ENCODE measurements at places on chromosomes 2 and 18. TPM values are rescaled to one million over a fixed set of nuclear protein-coding genes. Genes with fewer than 3 reads are reported as not detected.

LIPG gene
- total RNA-seq: 33.1 TPM

SRD5A2 gene
- not detected for total RNA-seq

SIX2 gene
- 0.47 TPM for total RNA-seq

MROH2A gene
- 0.15 TPM for total RNA-seq

ARMC9 gene
- 147 TPM for total RNA-seq

QPCT gene
- total RNA-seq: 2.2 TPM

RTP5 gene
- not detected for total RNA-seq

MARCHF4 gene
- total RNA-seq: 0.12 TPM

NCKAP5 gene
- total RNA-seq: 1.7 TPM

SERPINB3 gene
- not detected for total RNA-seq

PROKR1 gene
- total RNA-seq: not detected

GTF3C2 gene
- total RNA-seq: 19.6 TPM

MSTN gene
- total RNA-seq: not detected

DPY30 gene
- 40.0 TPM for total RNA-seq

C2orf81 gene
- 0.98 TPM for total RNA-seq

SERPINB10 gene
- total RNA-seq: not detected

ADRA2B gene
- 3.5 TPM for total RNA-seq

IL36RN gene
- total RNA-seq: not detected

GFPT1 gene
- total RNA-seq: 49.1 TPM

CFAP65 gene
- not detected for total RNA-seq

DSG1 gene
- total RNA-seq: not detected

DHRS9 gene
- total RNA-seq: not detected

TMEM247 gene
- not detected for total RNA-seq

GALNT14 gene
- 0.12 TPM for total RNA-seq

RESP18 gene
- total RNA-seq: not detected

CPO gene
- total RNA-seq: 0.47 TPM

EGR4 gene
- not detected for total RNA-seq

SIX3 gene
- not detected for total RNA-seq

ZNF516 gene
- 12.6 TPM for total RNA-seq

C2orf68 gene
- 11.3 TPM for total RNA-seq

DIS3L2 gene
- total RNA-seq: 15.3 TPM

SGPP2 gene
- total RNA-seq: not detected

COBLL1 gene
- total RNA-seq: 2.2 TPM

CYBRD1 gene
- 132 TPM for total RNA-seq

KIAA2012 gene
- total RNA-seq: under 0.01 TPM

ATP8B1 gene
- 39.1 TPM for total RNA-seq

PLEKHH2 gene
- 0.60 TPM for total RNA-seq

SCYGR4 gene
- total RNA-seq: not detected

UGT1A5 gene
- not detected for total RNA-seq

LYPD1 gene
- total RNA-seq: 256 TPM

FOXI3 gene
- total RNA-seq: not detected

SEH1L gene
- 42.9 TPM for total RNA-seq

HOXD3 gene
- not detected for total RNA-seq

IL1R2 gene
- total RNA-seq: 5.9 TPM

ALLC gene
- total RNA-seq: not detected

EHBP1 gene
- 29.0 TPM for total RNA-seq

GAL3ST2 gene
- not detected for total RNA-seq

TMEM17 gene
- total RNA-seq: 1.4 TPM
